ENCODE measurements at places on chromosomes 6 and 20.

GRCh38 chr20:47413189-47413588, 56.7 kb upstream of the ZMYND8 start:
- no peak for DNase-seq

DNA sequence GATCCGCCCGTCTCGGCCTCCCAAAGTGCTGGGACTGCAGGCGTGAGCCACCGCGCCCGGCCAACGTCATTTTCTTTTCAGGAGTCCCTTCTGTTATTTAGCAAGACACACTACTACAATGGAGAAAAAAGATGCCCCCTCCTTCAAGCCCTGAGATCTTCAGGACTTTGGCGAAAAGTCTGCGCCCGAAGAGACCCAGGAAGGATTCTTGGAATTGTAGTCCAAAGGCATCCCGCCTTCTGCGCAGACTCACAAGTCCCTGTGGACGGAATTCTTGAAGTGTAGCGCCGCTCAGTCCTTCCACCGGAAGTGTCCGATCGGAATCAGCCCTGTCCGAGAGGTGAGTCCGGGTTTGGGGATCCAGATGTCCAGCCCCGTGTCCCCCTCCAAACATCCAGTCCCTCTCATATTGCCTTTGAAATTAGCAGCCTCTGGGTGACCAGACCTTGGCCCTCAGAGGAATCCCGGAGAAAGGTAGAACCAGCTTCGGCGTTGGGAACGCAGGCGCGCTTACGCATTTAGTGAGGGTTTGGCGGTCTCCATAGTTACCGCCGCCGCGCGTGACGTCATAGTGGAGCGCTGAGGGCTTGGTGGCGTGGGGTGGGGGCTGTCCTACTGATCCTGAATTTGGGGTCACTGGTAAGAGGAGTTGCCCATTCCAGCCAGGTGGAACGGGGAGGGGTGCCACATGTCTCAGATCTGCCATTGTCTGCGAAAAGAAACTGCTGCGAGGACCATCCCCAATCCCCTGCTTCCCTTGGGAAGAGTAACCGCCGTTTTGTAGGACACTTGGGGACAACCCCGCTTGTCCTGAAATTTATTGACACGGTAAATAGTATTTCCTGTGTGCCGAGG, 490 bp downstream of the ZNF165 start:
- DNase-seq = peak; percentile 92

- DNase-seq = no peak
Observed at GRCh38 chr6:138129190-138129589, 22.0 kb upstream of the PERP start.

- no peak for DNase-seq
Observed at GRCh38 chr20:39638731-39639130, 676.6 kb downstream of the DHX35 start.

DNA sequence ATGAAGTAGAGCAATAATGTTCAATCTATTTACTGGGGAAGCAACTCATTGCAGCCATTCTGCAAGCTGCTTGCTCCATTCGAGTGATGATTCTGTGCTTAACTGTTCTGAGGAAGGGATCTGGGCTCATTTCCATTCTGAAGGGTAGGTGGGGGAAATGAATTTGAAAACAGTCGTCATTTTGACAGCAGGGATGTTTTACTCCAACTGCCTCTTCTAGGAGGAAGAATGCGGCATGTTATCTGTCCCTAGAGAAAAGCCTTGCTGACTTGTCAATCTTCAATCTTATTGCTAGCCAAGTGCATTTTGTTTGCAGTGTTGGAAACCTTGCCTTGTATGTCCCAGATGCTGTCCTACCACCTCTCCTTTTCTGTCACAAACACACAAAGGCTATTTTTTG, 105.9 kb downstream of the PRDM13 start:
- no peak for DNase-seq

DNA sequence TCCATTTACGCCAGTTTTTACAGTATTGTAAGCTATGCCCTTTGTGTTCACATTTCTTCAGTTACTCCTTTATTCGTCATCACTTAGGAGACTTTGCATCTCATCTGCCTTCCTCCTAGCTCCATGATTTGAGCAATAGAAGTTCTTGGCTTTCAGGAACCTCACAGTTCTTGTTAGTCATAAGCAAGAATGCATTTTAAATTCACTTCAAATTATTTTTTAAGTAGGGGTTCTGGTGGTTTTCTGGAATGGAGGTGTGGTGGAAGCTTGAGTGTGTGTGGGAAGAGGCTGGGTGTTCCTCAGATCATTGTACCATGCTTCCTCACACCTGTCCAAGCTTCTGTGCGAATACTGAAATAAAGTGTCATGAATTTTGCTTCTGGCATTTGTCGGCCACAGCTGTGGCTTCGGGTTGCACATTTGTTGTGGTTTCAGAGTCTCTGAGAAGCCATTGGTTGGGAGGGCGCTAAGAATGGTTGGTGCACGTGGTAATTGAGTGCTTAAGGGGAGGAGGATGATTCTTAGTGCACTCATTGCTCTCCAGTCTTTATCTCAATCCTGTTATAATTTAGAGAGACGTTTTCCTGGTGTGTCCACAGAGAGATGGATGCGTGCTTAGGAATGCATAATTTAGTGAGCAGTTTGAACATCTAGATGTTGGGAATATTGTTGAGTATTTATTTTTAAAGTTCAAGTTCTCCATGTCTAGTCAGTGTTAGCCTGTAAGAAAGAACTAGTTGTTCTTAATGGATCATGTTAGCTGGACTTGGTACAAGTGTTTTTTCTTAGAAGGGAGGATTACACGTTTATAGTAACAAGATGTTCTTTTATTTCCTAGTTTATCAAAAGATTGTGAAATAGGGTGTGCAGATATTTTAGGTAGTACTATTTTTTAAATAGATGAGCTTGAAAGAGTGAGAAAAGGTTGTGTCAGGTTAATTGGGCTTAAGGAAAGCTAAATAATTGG, 31.9 kb downstream of the FOXO3 start:
- no peak for DNase-seq

DNA sequence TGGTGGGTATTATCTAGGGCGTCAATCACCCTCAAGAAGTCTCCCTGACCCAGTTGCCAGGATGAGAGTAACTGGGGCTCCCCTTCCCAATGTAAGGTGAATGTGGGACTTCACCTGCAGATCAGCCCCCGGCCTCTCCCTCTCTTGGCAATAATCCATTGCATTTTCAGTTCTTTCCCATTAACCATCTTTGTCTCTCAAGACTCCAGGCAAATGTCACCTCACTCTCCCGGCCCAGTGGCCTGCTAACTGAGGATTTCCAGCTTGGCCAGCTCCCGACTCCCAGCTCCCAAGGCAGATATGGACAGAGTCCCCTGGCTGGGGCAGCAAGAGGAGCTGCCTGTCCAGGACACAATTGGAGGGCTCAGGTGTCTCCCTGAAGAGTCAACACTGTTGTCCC, 7.3 kb downstream of the ETV7 start:
- DNase-seq = no peak

DNA sequence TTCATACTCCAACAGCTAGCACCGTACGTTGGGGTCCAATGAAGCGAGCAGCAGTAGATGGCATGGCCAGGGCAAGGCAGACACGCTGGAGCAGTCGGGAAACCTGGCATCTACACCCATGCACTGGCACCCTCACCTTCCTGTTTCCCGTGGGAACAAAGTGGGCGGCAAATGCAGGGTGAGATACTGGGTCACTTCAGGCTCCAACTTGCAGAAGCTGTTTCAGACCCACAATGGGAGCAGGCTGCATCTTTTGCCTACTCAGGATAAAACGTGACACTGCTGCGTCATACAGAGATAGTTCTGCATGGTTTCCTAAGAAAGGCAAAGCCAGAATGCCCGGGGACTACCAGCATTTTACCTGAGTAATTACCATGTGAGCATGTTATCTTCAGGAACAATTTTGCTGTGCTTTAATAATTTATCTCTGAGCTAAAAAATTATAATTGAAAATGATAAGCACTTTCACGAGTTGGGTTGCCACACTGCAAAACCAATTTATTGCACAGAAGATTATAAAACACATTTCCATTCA, 10.9 kb upstream of the CD93 start:
- DNase-seq = no peak

DNA sequence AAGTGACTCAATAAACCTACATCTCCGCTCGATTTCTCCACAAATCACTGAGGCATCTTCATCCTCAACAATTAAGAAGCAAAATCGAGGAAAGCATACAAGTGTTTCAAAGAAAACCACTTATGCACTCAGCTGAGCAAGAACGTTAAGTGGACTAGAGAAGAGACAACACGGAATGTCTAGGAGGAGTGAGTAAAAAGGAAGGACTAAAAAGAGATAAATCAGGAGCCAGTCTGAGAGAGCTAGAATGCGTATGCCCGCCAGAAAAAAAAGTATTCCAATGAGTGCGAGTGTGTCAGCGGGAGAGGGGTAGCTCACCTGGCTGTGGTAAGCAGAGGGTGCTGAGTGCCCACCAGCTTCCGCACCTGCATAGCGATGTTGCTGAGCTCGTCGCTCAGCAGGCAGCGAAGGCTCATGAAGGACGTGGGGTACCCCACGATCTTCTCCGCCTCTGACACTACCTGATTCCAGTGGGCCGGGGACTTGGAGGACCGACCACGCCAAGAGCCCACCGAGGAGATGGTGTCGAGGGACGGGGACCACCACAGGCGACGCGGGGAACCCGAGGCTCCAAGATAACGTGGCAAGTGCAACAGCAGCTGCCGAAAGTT, 587 bp downstream of the PDSS2 start:
- peak; percentile 15 for DNase-seq

DNA sequence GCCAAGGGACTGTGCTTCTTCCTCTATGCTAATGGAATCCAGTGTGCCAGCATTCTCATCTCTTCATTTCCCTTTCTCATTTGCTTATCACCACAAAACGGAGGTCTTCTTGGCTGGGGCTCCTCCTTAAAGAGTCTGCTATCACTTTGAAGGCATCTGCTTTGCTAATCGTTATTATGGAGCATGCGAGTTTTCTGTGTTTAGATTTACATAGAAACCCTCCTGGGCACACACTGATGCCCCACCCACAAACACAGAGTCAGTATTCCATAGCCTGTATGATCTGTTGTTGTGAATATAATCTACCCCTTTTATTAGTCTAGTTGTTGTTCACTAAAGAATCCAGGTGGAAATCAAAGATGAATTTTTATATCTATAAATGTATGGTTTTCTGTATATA, 83.4 kb upstream of the XRN2 start:
- DNase-seq = no peak

GRCh38 chr6:67175101-67175500, 1460.0 kb upstream of the ADGRB3 start:
- DNase-seq = no peak

DNA sequence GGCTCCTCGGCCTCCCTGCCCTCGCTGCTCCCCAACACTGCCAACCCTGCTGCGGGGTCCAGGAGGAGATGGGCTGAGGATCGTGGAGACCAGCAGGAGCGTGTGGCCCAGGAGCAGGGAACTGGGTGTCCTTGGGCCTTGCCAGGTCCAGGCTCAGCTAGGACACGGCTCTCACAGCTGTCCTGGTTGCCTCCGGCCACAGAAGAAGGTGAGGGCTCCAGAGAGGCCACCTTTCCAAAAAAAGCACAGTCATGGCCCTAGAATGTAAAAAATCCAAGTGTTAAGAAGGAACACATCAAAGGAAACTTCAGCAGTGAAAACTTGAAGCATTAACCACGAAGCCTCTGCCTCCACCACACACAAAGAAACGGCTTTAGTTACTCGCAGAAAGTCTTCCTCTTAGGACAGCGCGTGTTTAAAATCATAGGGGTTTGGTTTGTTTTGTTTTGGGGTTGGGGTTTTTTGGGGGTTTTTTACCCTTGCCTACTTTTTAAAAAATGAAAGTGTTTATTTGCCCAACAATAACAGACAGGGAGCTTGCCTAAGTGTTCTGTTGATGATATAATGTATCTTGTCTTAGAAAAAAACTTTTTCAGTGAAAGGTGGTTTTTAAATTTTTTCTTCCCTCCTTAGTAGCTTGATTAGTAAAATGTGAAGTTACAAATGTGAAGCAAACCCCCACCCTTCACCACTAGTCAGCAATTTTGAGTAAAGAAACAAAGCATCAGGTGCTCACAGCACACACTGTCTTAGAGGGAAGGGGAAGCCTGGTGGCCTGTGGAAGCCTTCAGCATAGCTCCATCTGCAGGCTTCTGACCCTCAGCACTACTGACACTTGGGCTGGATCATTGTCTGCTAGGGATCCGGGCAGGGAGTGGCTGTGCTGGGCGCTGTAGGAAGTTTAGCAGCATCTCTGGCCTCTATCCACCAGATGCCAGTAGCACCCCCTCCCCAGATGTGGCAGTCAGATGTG, 60.0 kb downstream of the PTPN1 start:
- peak; percentile 18 for DNase-seq

- no peak for DNase-seq
Observed at GRCh38 chr6:109454496-109455436, 806 bp downstream of the MICAL1 start.

GRCh38 chr6:26243132-26243531, 121.9 kb upstream of the BTN3A2 start:
- no peak for DNase-seq

DNA sequence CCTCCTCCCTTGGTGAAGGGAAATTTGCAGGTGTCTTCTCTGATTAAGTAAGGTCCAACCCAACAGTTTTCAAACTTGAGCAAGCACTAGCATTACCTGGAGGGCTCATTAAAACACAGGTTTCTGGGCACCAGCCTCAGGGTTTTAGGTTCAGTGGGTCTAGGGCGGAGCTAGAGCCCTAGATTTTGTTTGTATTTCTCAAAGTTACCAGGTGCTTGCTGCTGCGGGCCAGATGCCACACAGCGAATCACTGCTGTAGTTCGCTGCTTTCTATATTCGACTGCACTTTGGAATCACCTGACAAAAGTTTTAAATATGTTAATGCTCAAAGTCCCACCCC, 869 bp downstream of the COL21A1 start:
- DNase-seq = no peak

- no peak for DNase-seq
Observed at GRCh38 chr20:48096212-48096875, 311.1 kb upstream of the SULF2 start.

GRCh38 chr20:41664584-41664983, 46.4 kb upstream of the CHD6 start:
- no peak for DNase-seq

- peak; percentile 57 for DNase-seq
Observed at GRCh38 chr6:131519670-131520436, 53.2 kb upstream of the ARG1 start.

- DNase-seq = no peak
Observed at GRCh38 chr6:2266841-2267240, 21.4 kb upstream of the GMDS start.

- no peak for DNase-seq
Observed at GRCh38 chr6:111250791-111251354, 163.6 kb downstream of the SLC16A10 start.

GRCh38 chr6:51467231-51467952, 620.0 kb downstream of the PKHD1 start:
- DNase-seq = no peak

DNA sequence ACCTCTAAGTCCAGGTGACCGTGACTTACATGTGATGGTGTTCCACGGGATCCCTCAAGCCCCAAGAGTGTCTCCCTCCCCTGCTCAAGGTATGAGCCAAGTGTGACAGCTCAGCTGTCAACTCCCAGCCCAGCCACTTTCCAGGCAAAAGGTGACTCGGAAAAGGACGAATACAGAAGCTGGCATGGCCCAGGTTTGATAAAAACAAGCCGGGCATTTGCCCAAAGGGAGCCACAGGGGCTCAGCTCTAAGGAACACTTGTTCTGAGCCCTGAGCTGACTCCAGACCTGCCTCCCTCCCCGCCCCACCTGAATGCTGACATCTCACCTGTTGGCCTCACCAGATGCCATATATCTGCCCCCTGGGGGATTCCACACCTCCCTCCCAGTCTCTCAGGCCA, 43.0 kb upstream of the BPIFA2 start:
- DNase-seq = no peak
